ENCODE measurements at places on chromosomes 4 and X. TPM values are rescaled to one million over a fixed set of nuclear protein-coding genes. Genes with fewer than 3 reads are reported as not detected.

DNA sequence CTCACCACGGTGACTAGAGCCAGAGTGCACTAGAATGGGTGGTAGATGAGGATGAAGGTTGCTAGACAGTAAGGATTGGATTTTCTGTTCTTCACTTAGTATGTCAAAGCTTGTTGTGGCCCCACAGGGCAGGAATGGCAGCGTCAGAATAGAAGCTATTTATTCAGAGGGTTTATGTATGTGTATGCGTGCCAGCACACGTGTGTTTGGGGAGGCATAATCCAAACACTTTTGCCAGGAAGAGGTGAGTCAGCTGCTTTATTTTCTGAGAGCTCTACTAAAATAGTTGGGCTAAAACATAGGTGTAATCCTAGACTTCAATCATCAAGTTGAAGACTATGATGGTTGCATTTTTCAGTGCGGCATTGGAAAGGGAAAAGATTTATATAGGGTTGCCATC, 1.2 kb upstream of the MAGEE2 start:
- peaks cover 9% of the 10 kb centered on the region for H3K4me1 ChIP-seq
- no peaks in the 10 kb centered on the region for H3K36me3 ChIP-seq
- no peak for DNase-seq
- no peaks in the 10 kb centered on the region for H3K27me3 ChIP-seq
- no peak overlapping the region for H3K27ac ChIP-seq

The XPNPEP2 gene
- polyA plus RNA-seq, result not detected

DNA sequence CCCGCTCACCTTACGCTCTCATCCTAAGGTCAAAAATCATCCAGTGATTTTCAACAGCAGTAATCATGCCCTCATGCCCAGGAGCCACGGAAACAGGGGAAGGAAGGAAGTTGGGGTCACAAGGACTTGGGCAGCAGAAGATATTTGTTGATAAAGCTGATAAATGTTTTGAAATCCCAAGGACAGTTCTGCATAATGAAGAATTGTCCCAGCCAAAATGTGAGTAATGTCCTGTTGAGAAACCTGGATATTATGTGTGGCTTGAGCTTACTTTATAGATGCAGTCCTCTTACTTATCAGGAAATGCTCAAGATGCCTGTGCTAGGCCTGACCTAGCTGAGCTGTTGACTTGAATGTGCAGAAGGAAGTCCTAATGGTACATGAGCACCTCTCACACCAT, 263.0 kb upstream of the ZFP42 start:
- no peak overlapping the region for H3K27ac ChIP-seq
- DNase-seq, result no peak
- H3K4me3 ChIP-seq, result no peak overlapping the region
- H3K27me3 ChIP-seq, result no peaks in the 10 kb centered on the region
- no peaks in the 10 kb centered on the region for H3K36me3 ChIP-seq
- no peaks in the 10 kb centered on the region for H3K4me1 ChIP-seq

The PQBP1 gene
- polyA plus RNA-seq, result 114 TPM

- H3K27me3 ChIP-seq, result peaks cover 18% of the 10 kb centered on the region
- no peak overlapping the region for H3K27ac ChIP-seq
- no peaks in the 10 kb centered on the region for H3K36me3 ChIP-seq
- peaks cover 8% of the 10 kb centered on the region for H3K4me1 ChIP-seq
Measured at GRCh38 chr4:42280327-42281095, 116.8 kb upstream of the SHISA3 start.

GRCh38 chr4:112214390-112215264, 17.0 kb upstream of the AP1AR start:
- H3K36me3 ChIP-seq, result no peaks in the 10 kb centered on the region
- peaks cover 3% of the 10 kb centered on the region for H3K4me1 ChIP-seq
- no peak for DNase-seq
- H3K27me3 ChIP-seq, result no peaks in the 10 kb centered on the region

DNA sequence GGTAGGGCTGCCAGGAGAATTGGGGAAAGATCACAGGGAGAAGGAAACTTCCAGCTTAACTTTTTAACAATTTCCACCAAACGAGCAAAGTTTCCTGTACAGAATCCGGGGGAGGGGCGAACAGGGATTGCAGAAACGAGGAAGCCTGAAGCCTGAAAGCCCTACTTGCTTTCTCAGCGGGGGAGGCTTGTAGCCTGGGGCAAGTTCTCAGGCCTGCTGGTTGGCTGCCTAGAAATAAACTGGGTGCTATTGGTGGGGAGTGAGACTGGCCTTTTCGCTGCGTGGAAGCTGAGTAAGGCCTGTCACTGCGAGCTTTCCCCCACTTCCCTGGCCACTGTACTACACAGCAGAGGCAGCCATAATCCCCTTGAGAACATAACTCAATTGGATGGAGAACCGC, 110.8 kb upstream of the ATP8A1 start:
- no peak for DNase-seq
- H3K27ac ChIP-seq, result no peak overlapping the region
- H3K4me1 ChIP-seq, result peaks cover 2% of the 10 kb centered on the region
- H3K27me3 ChIP-seq, result no peaks in the 10 kb centered on the region
- no peak overlapping the region for H3K4me3 ChIP-seq
- H3K36me3 ChIP-seq, result no peaks in the 10 kb centered on the region

The KLHL13 gene
- polyA plus RNA-seq, result 2.9 TPM

GRCh38 chr4:7897811-7898210, 41.9 kb downstream of the AFAP1 start:
- no peak for DNase-seq
- no peak overlapping the region for H3K27ac ChIP-seq
- H3K4me1 ChIP-seq, result peaks cover 50% of the 10 kb centered on the region
- no peaks in the 10 kb centered on the region for H3K36me3 ChIP-seq
- no peak overlapping the region for H3K4me3 ChIP-seq

DNA sequence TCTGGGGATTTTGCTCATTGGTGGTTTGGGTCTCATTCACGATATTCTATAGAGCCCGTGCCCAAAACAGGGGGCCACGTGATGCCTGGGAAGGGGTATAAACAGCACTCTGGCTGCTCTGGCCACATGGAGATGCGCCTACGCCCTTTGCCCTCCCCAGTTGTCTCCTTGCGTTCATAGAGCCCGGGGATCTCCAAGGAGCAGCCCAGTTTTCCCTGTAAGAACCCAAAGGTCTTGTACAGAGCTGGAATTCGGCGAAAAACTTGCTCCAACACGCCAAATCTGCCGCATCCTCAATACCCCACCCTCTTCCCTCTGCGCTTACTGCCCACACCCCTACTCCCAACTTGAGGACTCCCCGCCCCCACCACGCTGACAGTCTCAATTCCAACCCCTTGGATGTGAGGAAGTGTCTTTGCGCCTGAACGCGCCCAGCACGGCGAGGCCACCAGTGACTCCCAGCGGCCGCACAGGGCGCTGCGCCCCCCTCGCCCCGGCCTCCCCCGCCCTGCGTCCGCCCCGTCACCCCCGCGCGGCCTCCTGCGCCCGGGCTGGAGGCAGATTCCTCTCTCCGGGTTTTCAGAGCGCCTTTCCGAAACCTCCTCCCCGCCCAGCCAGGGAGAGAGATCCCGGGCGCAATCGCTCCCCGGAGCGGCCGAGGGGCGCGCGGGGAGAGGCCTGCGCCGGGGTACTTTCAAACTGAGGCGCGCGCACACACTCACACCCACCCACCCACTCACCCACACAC, at the start of gene NHS:
Gene NHS (plus strand): TSS at position 582 of the 748 bp plus-strand sequence. CDS start 558 bp downstream, outside the sequence.
- no peak for DNase-seq
- no peaks in the 10 kb centered on the region for H3K36me3 ChIP-seq
- no peak within 1 kb of the TSS for H3K27ac ChIP-seq
- no peak within 1 kb of the TSS for H3K4me3 ChIP-seq
- peaks cover 8% of the 10 kb centered on the region for H3K27me3 ChIP-seq
- no peaks in the 10 kb centered on the region for H3K4me1 ChIP-seq

GRCh38 chr4:47719576-47719975, 118.3 kb downstream of the CORIN start:
- H3K27me3 ChIP-seq, result peaks cover 14% of the 10 kb centered on the region
- peaks cover 10% of the 10 kb centered on the region for H3K36me3 ChIP-seq
- no peak overlapping the region for H3K27ac ChIP-seq

DNA sequence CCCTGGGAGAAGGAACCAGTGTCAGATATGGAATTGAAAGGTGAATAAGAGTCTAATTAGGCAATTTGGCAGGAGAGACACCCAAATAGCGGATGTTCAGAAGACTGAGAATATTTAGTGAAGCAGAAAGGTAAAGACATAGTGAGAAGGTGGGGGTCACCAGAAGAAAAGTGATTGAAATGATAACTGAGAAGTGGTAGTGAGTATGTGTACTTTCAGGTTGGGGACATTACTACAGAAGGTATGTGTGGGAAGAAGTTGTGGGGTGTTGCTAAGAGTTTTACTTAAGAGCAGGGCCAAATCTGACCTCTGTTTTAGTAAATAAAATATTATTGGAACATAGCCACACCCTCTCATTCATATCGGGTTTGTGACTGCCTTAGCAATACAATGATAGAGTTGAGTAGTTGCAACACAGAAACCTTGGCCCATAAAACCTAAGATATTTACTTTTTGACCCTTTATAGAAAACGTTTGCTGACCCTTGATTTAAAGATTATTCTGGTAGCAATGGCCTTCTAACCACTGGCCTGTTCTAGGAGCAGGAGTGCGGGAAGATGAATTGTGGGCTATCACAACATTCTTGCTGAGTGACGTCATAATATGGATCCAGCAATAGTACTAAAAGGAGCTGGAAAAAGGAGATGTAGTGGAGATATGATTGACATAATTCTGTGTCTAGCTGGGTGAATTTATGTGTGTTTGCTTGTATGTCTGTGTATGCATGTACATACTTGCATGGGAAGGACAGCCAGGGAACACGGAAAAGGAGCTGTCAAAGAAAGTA, 115.3 kb downstream of the HS3ST1 start:
- peaks cover 6% of the 10 kb centered on the region for H3K27me3 ChIP-seq
- no peak overlapping the region for H3K4me3 ChIP-seq

GRCh38 chrX:46918434-46918833, 6.2 kb downstream of the JADE3 start:
- H3K27ac ChIP-seq, result no peak overlapping the region
- H3K4me3 ChIP-seq, result no peak overlapping the region
- H3K4me1 ChIP-seq, result peaks cover 6% of the 10 kb centered on the region
- DNase-seq, result no peak
- H3K27me3 ChIP-seq, result peaks cover 32% of the 10 kb centered on the region

The FOXP3 gene
- polyA plus RNA-seq, result not detected

The CXorf49B gene
- not detected for polyA plus RNA-seq

- DNase-seq, result no peak
- no peaks in the 10 kb centered on the region for H3K27me3 ChIP-seq
- H3K27ac ChIP-seq, result no peak overlapping the region
- H3K4me3 ChIP-seq, result no peak overlapping the region
Measured at GRCh38 chrX:78452356-78452755, 124.9 kb upstream of the CYSLTR1 start.

GRCh38 chr4:164116286-164116685, 621.8 kb downstream of the TMA16 start:
- no peaks in the 10 kb centered on the region for H3K4me1 ChIP-seq
- no peak for DNase-seq
- H3K4me3 ChIP-seq, result no peak overlapping the region

The KIF4A gene
- polyA plus RNA-seq, result not detected

- H3K4me1 ChIP-seq, result peaks cover 13% of the 10 kb centered on the region
- H3K27me3 ChIP-seq, result no peaks in the 10 kb centered on the region
- H3K36me3 ChIP-seq, result peaks cover 12% of the 10 kb centered on the region
- peak overlapping the region; percentile 93 for H3K27ac ChIP-seq
Measured at GRCh38 chrX:16786791-16787735, 797 bp downstream of the TXLNG start.

The PNMA5 gene
- polyA plus RNA-seq, result not detected

The MAGEA4 gene
- not detected for polyA plus RNA-seq

DNA sequence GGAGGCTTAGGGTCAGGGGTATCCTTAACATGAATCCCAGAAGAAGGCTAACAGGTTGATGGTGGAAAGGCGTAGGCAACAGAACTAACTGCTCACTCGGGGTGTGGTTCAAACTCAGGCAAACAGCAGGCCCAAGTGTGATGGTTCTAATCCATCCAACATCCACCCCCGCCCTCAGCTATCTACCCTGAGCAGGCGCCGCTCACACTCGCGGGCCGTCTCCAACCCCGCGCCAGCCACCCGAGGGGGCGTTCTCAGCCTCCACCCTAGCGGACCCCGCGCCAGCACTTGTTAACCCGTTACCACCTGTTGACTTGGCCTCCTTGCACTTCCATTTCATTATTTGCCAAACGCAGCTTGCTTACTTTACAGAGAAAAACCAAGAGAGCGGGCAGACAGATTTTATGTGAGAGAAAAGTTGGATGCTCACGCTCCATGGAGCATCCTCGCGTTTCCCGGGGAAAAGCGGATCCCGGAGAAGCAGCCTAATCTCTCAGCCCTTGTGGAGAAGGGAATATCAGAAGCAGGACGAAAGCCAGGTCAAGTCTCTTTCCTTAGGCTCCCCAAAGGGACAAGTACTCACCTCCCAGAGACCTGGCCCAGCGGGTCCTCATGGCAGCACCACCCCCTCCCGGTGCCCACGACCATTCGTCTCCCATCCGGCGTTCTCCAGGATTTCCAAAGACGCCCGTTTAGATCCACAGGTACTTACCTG, 773 bp downstream of the SNCA start:
- H3K4me1 ChIP-seq, result peaks cover 16% of the 10 kb centered on the region
- no peaks in the 10 kb centered on the region for H3K36me3 ChIP-seq
- H3K4me3 ChIP-seq, result peak overlapping the region; percentile 64

- H3K27me3 ChIP-seq, result no peaks in the 10 kb centered on the region
- H3K27ac ChIP-seq, result no peak overlapping the region
- H3K36me3 ChIP-seq, result peaks cover 35% of the 10 kb centered on the region
- no peak for DNase-seq
- H3K4me1 ChIP-seq, result peaks cover 12% of the 10 kb centered on the region
Measured at GRCh38 chr4:1321486-1321885, 25.5 kb upstream of the UVSSA start.

The PPA2 gene
- polyA plus RNA-seq, result 130 TPM

DNA sequence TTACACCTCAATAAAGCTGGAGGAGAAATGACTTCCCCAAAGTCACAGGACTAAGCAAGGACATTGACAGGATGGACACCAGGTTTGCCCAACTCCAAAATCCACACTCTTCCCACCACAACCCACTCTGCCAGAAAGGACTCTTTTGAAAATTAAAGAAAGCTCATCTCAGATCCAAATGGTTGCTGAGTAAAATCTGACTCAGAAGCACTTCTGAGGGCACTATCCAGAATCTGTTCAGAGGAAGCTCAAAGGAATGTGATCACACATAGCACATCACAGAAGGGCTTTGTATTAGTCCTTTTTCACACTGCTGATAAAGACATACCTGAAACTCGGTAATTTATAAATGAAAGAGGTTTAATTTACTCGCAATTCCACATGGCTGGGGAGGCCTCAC, 155.5 kb downstream of the RAB28 start:
- DNase-seq, result no peak
- peaks cover 36% of the 10 kb centered on the region for H3K36me3 ChIP-seq
- H3K27ac ChIP-seq, result no peak overlapping the region
- H3K27me3 ChIP-seq, result no peaks in the 10 kb centered on the region
- H3K4me1 ChIP-seq, result no peaks in the 10 kb centered on the region
- no peak overlapping the region for H3K4me3 ChIP-seq

The CLTRN gene
- polyA plus RNA-seq, result 0.71 TPM
